Type B pancreatic cell (in vitro differentiated cells): ENCODE measurements at places on chromosomes 7 and 10. TPM values are rescaled to one million over a fixed set of nuclear protein-coding genes. Genes with fewer than 3 reads are reported as not detected.

DNA sequence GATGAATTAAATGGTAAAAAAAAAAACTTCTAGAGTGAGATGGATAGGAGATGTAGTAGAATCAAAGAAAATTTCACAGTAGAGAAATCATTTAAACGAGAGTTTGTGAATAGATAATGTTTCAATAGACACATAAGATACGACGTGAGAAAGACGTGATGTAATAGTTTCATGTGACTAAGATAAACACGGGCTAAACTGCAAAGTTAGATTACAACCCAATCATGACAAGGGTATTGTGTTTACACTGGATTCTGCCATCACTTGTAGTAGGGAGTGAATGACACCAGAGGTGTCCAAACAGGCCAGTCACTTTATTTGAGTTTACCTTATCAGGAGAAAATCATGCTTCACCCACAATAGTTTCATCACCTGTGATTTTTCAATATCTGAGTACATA lies 21.6 kb downstream of the SEMA3D start:
- peaks cover 5% of the 10 kb centered on the region for H3K4me1 ChIP-seq
- no peak overlapping the region for H3K4me3 ChIP-seq
- no peak overlapping the region for H3K27ac ChIP-seq

- no peaks in the 10 kb centered on the region for H3K36me3 ChIP-seq
- H3K27me3 ChIP-seq, result peaks cover 8% of the 10 kb centered on the region
- H3K4me1 ChIP-seq, result peaks cover 18% of the 10 kb centered on the region
- H3K27ac ChIP-seq, result no peak overlapping the region
- H3K4me3 ChIP-seq, result no peak overlapping the region
- DNase-seq, result no peak
Measured at GRCh38 chr10:3263747-3264146, 91.2 kb upstream of the PITRM1 start.

DENND2A gene
- 6.2 and 25.4 TPM in 2 replicates for total RNA-seq

IGFBP1 gene
- 0.75 and 3.1 TPM in 2 replicates for total RNA-seq

DNA sequence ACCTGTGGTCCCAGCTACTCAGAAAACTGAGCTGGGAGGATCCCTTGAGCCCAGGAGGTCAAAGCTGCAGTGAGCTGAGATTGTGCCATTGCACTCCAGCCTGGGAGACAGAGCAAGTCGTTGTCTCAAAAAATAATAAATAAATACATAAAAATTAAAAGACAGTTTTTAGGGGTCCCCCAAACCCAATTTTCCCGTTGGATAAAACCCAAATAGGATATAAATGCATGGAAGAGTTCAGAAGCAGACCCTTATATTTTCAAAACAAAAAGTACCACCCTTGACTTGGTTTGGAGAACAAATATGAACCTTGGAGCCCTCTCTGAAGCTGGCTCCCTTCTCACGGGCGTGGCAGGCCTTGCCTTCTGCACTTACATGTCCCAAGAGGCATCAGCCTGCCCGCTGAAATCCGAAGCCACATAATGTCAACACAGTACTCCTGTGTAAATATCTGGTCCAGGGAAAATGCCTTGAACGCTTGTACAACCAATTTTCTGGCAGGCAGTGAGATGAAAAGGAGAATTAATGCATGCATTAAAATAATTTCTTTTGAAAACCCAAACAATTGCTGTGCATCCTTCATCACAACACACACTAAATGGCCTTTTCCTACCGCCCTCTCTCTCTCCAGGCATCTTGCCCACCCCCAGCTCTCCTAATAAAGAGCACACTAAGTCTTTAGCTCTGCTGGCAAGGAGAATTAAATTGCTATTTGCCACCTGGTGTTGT lies 46.4 kb upstream of the PARD3 start:
- peaks cover 24% of the 10 kb centered on the region for H3K4me1 ChIP-seq
- no peaks in the 10 kb centered on the region for H3K36me3 ChIP-seq
- DNase-seq, result no peak
- H3K27me3 ChIP-seq, result peaks cover 10% of the 10 kb centered on the region
- no peak overlapping the region for H3K27ac ChIP-seq

DNA sequence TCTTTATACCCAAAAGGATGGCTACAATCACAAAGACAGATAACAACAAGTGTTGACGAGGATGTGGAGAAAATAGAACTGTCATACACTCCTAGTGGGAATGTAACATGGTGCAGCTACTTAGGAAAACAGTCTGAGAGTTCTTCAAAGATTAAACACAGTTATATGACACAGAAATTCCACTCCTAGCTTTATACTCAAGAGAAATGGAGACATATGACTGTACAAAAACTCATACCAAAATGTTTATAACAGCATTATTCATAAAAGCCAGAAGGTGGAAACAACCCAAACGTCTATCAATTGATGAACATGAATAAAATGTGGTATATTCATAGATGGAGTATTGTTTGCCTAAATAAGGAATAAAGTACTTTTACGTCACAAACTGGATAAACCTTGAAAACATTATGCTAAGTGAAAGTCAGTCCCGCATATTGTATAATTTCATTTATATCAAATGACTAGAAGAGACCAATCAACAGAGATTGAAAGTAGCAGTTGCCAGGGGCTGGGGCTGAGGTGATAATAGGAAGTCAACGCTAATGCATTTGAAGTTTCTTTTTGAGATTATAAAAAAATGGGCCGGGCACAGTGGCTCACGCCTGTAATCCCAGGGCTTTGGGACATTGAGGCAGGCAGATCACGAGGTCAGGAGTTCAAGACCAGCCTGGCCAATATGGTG lies 61.6 kb upstream of the SRPK2 start:
- no peak for DNase-seq
- peaks cover 25% of the 10 kb centered on the region for H3K4me1 ChIP-seq
- H3K4me3 ChIP-seq, result no peak overlapping the region

PIK3AP1 gene
- 3.5 and 3.7 TPM in 2 replicates for total RNA-seq

- no peak overlapping the region for H3K27ac ChIP-seq
- no peak overlapping the region for H3K4me3 ChIP-seq
- peaks cover 25% of the 10 kb centered on the region for H3K27me3 ChIP-seq
- no peaks in the 10 kb centered on the region for H3K4me1 ChIP-seq
Measured at GRCh38 chr7:32255036-32255435, 184.8 kb upstream of the PDE1C start.

- peak overlapping the region; percentile 7 for H3K27ac ChIP-seq
- no peak overlapping the region for H3K4me3 ChIP-seq
- no peaks in the 10 kb centered on the region for H3K27me3 ChIP-seq
- H3K4me1 ChIP-seq, result peaks cover 25% of the 10 kb centered on the region
Measured at GRCh38 chr7:7570584-7570983, 3.9 kb downstream of the MIOS start.

DNA sequence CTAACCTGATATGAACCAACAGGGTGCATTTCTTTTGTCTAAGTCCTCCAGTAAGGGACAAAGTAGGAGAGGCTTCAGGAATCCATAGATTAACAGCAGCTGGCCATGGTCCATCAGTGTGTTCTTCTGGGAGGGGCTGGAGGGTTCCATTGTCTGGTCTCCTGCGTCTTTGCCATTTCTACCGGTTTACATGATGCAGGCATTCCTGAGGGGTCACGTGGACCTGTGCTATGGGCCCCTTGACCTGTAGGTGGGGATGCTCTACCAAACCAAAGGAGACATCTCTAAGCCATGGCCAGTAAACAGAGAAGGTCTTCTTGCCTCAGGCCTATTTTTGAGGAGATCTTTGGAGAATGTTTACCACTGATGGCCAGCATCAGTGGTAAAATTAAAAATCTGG lies 28.7 kb upstream of the HABP2 start:
- no peak for DNase-seq
- H3K27me3 ChIP-seq, result peaks cover 24% of the 10 kb centered on the region
- H3K4me3 ChIP-seq, result no peak overlapping the region
- H3K4me1 ChIP-seq, result peaks cover 27% of the 10 kb centered on the region
- no peaks in the 10 kb centered on the region for H3K36me3 ChIP-seq

DNA sequence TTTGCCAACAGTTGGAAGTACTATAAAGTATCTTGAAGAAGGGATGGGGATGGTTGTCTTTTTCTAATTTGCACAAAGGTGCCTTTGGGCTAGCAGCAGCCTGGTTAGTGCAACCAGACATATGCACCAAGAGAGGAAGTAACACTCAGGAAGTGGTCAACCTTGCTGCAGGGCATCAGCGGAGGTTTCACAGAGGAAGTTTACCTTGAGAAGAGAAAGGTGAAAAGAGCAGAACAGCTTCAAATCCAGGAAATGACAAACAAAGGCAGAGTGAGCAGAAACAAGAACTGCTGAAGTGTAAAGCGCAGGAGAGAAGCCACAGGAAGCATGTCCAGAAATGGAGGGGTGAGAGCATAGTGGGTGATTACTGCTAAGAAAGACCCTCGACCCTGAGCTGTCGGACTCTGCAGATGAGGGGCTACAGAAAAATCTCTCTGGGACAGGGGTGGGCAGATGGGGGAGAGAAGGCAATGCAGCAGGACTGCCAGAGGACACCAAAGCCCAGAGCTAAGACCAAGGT lies 66.9 kb downstream of the STK17A start:
- H3K4me1 ChIP-seq, result peaks cover 30% of the 10 kb centered on the region
- H3K27ac ChIP-seq, result no peak overlapping the region
- no peaks in the 10 kb centered on the region for H3K27me3 ChIP-seq
- H3K36me3 ChIP-seq, result peaks cover 39% of the 10 kb centered on the region
- DNase-seq, result no peak
- no peak overlapping the region for H3K4me3 ChIP-seq

UNCX gene
- total RNA-seq, result 0.48 TPM in 1 of 2 replicates, not detected in the other

- H3K27me3 ChIP-seq, result no peaks in the 10 kb centered on the region
- peaks cover 25% of the 10 kb centered on the region for H3K36me3 ChIP-seq
- no peak for DNase-seq
Measured at GRCh38 chr10:28577506-28577905, 44.6 kb downstream of the WAC start.

GRCh38 chr10:69483963-69484362 lies 32.7 kb downstream of the TSPAN15 start:
- H3K4me3 ChIP-seq, result no peak overlapping the region
- no peaks in the 10 kb centered on the region for H3K27me3 ChIP-seq
- peaks cover 8% of the 10 kb centered on the region for H3K36me3 ChIP-seq

DNA sequence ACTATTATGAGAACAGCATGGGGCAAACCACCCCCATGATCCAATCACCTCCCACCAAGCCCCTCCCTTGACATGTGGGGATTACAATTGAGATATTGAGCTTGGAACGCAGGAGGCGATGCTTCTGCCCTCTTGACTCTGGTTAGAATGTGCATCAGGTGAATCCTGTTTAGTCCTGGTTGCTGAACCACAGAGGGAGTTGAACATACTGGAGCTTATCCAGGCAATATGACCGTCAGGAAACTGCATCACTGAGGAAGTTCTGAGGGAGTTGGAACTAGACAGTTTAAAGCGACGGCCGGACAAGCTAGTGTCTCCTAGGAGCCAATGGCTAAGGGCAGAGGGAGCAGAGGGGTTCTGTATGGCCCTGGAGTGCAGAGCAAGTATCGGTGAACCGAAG lies 31.8 kb upstream of the GARS1 start:
- no peak overlapping the region for H3K4me3 ChIP-seq
- no peaks in the 10 kb centered on the region for H3K27me3 ChIP-seq
- H3K4me1 ChIP-seq, result peaks cover 21% of the 10 kb centered on the region

DNA sequence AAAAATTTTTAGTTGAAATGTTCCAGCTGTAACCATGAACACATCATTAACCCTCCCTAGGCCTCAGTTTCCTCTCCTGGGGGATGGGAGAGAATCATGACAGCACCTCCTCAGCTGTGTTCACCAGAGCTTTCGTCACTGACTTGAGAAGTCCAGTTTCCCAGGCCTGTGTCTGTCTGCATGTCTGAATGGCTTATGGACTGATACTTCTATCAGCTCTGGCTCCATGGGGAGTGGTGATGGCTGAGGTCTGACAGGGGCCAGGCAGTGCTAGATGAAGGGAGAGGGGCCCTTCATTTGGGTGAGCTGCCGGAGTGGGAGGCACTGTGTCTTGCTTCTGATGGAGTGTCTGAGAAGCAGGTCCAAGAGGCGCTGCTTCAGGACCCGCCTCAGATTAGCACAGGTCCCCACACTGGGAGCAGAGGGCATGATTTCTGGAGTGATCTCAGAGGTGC lies 192.9 kb downstream of the PTPN20 start:
- H3K27me3 ChIP-seq, result peaks cover 10% of the 10 kb centered on the region
- H3K27ac ChIP-seq, result no peak overlapping the region
- H3K4me1 ChIP-seq, result peaks cover 15% of the 10 kb centered on the region
- H3K36me3 ChIP-seq, result no peaks in the 10 kb centered on the region
- DNase-seq, result peak; percentile 47

DNA sequence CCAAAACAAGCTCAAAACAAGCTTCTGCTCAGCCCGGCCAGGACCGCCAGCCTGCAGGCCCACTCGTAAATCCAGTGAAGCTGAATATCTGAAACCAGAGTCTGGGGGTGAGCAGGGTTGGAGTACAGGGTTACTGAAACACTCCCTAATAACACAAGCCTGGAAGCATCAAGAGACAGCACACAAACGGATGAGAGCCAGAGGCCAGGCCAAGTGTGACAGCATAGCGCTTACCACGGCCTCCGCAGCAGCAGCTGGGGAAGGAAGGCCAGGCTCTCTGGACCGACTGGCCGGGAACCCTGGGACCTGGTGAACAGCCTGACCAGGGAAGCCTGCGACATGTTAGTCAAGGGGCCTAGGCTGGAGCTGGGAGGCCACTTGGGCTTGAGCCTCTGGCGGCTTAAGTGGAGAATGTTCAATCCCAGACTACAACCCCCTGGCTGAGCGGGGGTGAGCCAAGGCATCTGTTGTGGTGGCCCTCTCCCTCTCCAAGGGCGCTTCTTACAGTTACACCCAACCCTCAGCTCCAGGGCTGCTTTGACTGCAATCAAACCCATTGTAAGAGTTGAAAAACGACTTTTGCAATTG lies 21.7 kb upstream of the RNF32 start:
- H3K4me3 ChIP-seq, result no peak overlapping the region
- no peaks in the 10 kb centered on the region for H3K36me3 ChIP-seq
- H3K27ac ChIP-seq, result no peak overlapping the region
- peaks cover 11% of the 10 kb centered on the region for H3K4me1 ChIP-seq
- DNase-seq, result no peak
- H3K27me3 ChIP-seq, result peaks cover 43% of the 10 kb centered on the region

GRCh38 chr10:70830164-70830563 lies 14.4 kb downstream of the SGPL1 start:
- no peaks in the 10 kb centered on the region for H3K27me3 ChIP-seq
- no peak for DNase-seq
- H3K27ac ChIP-seq, result peak overlapping the region; percentile 87
- peak overlapping the region; percentile 58 for H3K4me3 ChIP-seq
- H3K4me1 ChIP-seq, result peaks cover 35% of the 10 kb centered on the region
- H3K36me3 ChIP-seq, result peaks cover 29% of the 10 kb centered on the region

DNA sequence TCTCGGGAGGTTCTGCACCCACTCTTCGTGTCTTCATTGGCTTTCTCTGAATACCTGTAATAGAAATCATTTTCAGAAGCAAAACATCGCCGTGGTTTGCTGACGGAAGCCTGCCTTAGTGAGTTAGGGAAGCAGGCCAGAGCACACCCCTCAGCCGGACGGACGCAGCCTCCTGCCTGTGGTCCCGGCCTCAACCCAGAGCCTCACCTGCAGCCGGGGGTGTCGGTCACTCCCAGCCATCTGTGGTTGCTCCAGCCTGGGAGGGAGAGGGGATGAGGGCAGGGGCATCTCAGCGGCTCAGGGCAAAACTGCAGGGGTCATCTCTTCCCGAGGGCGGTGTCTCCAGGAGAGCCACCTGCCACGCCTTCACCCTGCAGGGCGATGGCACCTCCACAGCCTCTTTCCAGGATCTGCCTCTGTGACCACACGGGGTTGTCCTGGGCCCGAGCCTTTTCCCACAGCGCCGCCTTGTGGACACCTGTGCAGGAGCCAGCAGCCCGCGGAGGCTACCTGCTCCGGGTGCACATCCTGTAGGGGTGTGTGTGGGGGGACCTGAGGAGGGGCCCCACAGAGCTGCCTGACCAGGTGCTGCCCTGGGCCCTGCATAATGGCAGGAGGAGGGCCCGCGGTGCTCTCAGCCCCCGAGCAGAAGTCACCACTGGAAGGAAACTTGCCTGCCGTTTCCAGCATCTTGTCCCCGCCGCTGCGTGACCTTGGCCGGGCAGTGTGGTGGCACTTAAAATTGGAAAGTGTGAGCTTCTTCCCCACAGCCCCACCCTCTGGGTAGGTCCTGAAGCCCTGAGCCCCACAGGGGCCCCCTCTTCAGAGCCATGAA lies 21.6 kb upstream of the AP5Z1 start:
- peaks cover 7% of the 10 kb centered on the region for H3K4me1 ChIP-seq
- H3K27ac ChIP-seq, result no peak overlapping the region
- H3K4me3 ChIP-seq, result no peak overlapping the region
